ENCODE measurements at places on chromosomes 3 and 15.

DNA sequence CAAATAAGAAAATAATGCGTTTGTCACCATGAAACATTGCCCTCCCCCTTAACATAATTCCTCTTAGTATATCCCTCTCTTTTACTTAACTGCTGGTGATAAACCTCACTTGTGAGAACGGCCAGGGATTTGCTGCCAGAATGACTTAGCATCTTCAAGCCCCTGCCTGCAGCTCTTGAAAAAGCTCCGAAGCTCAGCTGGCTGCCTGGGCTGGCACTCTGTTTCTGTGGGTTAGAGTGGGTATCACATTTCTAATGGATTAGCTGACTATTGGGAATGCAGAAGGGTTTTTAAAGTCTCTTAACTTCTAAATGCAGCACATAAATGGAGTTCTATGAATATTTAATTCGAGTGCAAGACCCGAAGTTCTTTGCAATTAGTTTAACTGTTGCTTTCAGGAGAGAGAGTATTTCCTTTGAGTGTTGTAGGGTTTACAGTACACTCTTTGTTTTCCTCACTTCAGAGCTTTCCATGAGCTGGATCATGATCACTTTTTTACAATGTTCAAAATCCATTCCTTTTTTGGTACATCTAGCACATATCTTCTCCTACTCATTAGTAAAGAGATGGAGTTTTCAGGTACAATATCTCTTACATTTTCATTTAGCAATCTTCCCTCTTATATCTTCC is 124.7 kb upstream of the RBMS3 start:
- no peak for DNase-seq

- no peak for DNase-seq
Measured at GRCh38 chr3:134003066-134003465, 26.7 kb downstream of the SLCO2A1 start.

GRCh38 chr3:197456261-197457091 is 99.3 kb downstream of the BDH1 start:
- no peak for DNase-seq

DNA sequence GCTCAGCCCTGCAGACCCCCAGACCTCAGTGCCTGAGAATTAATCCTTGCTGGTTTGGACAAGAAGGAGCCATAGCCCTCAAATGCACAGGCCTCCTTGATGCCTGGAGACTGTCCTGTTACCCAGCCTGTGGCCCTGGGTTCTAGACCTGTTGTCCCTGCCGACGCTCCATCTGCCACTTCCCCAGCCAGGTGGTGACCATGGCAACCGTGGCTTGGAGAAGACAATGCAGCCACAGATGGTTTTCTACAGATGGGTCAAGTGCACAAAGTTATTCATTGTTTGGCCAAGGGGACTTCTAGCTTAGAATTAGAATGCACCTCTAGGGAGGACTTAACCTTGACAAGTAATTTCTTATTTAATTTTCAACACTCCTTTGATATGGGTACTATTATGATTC is 297.1 kb downstream of the UACA start:
- DNase-seq: no peak

- DNase-seq: no peak
Measured at GRCh38 chr15:64275934-64276333, 80.0 kb downstream of the CSNK1G1 start.

- DNase-seq: no peak
Measured at GRCh38 chr15:30954674-30955073, 36.8 kb downstream of the MTMR10 start.

GRCh38 chr15:57538821-57539220 is 52.9 kb upstream of the MYZAP start:
- DNase-seq: no peak

DNA sequence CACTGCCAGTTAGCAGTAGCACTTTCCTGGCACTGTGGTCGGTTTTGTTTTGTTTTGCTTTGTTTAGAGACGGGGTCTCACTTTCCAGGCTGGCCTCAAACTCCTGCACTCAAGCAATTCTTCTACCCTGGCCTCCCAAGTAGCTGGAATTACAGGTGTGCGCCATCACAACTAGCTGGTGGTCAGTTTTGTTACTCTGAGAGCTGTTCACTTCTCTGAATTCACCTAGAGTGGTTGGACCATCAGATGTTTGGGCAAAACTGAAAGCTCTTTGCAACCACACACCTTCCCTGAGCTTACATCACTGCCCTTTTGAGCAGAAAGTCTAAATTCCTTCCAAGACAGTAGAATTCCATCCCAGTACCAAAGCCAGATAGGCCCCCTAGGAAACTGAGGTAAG is 22.6 kb downstream of the CLDN18 start:
- no peak for DNase-seq

- no peak for DNase-seq
Measured at GRCh38 chr15:93520206-93520605, 431.2 kb upstream of the RGMA start.

DNA sequence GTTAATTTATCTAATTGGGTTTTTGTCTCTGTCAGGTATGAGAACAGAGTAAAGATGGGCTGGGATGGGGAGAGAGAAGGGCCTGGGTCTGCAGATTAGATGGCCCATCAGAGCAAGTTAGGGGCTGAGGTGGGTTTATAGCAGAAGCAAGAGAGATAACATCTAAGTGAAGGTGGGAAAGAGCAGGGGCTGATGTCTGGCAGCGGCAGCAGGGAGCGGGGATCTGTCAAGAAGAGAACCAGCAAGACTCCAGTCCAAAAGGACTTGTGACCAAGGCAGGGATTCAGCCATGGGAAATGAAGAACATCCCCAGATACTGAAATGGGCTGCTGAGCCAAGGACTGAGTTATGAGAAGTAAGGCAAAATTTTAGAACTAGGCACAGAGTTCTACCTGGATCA is 320.6 kb upstream of the TBL1XR1 start:
- DNase-seq: no peak

DNA sequence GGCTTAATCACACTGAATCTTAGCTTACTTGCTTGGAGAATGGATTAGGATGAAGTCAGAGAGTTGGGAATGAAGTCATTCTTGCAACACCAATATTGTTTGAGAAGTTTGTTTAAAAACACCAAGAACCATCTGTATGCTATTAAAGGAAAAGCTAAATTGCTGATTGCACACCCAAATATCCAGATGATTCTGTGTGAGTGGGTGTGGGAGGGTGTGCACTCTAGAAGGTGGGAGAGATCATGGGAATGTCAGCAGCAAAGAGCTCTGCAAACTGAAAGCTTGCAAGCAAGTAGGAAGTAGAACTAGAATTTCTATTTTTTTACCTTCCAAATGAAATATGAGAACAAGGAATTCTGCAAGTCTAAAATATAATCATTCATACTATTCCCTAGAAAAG is 364.9 kb downstream of the NR2F2 start:
- no peak for DNase-seq

DNA sequence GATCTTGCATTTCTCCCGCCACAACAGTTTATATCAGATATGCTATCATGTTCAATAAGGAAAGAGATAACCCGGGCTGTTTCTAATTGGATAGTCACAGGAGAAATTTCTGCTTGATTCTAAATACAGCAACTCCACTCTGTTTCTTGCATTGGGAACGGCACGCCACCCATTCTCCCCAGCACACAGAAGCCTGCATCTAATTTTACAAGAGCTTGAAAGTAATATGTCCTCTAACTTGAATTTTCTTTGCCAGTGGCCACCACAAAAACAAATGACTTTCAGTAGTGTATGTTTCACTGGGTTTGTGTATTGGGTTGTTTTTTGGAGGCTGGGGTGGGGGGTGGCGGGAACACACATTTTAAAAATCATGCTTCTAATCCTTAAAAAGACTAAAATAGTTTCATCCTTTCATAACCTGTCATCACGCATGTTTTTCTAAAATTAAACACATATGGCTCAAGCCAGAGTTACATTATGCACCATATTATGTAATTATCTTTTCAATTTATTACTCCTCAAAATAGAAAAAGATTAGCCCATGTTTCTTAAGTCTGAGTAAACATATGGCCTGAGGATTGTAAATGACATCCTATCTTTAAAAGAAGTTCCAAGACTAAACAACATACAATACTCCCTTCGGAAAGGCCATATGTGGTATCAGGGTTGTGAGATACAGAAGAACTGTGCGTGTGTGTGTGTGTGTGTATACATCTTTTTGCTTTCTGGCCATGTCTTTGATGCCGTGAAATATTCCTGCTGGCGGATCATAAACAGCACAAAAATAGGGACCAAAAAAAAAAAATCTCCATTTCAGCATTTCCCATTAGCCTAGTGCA is 176.3 kb downstream of the FOXP1 start:
- DNase-seq: no peak

All from amniotic stem cell (primary cell).